Testis (tissue), 5 donors: ENCODE measurements at places on chromosomes 11 and 22. TPM values are rescaled to one million over a fixed set of nuclear protein-coding genes. Genes with fewer than 3 reads are reported as not detected.

GRCh38 chr11:18748766-18749365 lies 22.9 kb upstream of the IGSF22 start:
- no peaks in the 10 kb centered on the region for H3K36me3 ChIP-seq
- no peak for DNase-seq
- no peak overlapping the region for H3K4me3 ChIP-seq
- H3K27ac ChIP-seq = no peak overlapping the region

DNA sequence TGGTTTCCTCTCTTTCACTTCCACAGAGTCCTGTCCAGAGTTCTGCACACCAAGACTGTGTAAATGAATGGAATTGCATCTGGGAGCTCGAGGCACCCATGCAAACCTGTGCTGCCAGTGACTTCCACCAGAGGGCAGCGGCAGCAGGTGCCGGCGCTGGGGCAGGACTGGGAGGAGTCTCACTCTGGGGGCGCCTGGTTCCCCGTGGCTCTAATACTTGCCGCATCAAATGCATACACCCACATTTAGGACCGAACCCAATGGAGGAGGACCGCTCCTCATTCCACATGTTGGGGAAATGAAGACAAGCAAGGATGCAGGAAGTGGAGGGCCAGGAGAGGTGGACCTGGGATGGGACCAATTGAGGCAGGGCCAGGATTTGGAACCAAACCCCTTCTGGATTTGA lies 1.1 kb upstream of the CD6 start:
- H3K27me3 ChIP-seq = no peaks in the 10 kb centered on the region
- no peaks in the 10 kb centered on the region for H3K4me1 ChIP-seq
- H3K36me3 ChIP-seq = no peaks in the 10 kb centered on the region
- H3K4me3 ChIP-seq = no peak overlapping the region
- peak; percentile 75 for DNase-seq
- H3K27ac ChIP-seq = no peak overlapping the region

GRCh38 chr22:22609291-22609690 lies 35.1 kb upstream of the GGTLC2 start:
- no peak for DNase-seq
- no peaks in the 10 kb centered on the region for H3K27me3 ChIP-seq
- H3K36me3 ChIP-seq = no peaks in the 10 kb centered on the region
- no peaks in the 10 kb centered on the region for H3K4me1 ChIP-seq
- no peak overlapping the region for H3K4me3 ChIP-seq
- H3K27ac ChIP-seq = no peak overlapping the region

GRCh38 chr11:88651556-88651955 lies 314.0 kb upstream of the CTSC start:
- H3K27ac ChIP-seq = no peak overlapping the region
- no peaks in the 10 kb centered on the region for H3K27me3 ChIP-seq
- no peak for DNase-seq

FAM111B gene
- 0.81 TPM for total RNA-seq

CARD18 gene
- 0.81 TPM for total RNA-seq

CCDC116 gene
- 28.6 TPM for total RNA-seq

SHISAL1 gene
- total RNA-seq = 3.0 TPM

CCDC87 gene
- total RNA-seq = 14.4 TPM

TIMP3 gene
- 201 TPM for total RNA-seq
